ENCODE measurements at places on chromosomes 16 and 17.

- DNase-seq, result no peak
Observed at GRCh38 chr16:71542377-71542776, 16.2 kb downstream of the CHST4 start.

GRCh38 chr17:79545251-79546005, 65.4 kb downstream of the RBFOX3 start:
- DNase-seq, result no peak

GRCh38 chr17:21353326-21354010, 22.7 kb upstream of the KCNJ12 start:
- no peak for DNase-seq

GRCh38 chr17:36761203-36761950, 160.0 kb downstream of the MRM1 start:
- DNase-seq, result no peak

- no peak for DNase-seq
Observed at GRCh38 chr17:37368577-37368976, 7.2 kb upstream of the C17orf78 start.

- DNase-seq, result no peak
Observed at GRCh38 chr17:37174205-37174604, 201.6 kb upstream of the C17orf78 start.

GRCh38 chr17:50514936-50515702, 6.9 kb downstream of the MYCBPAP start:
- DNase-seq, result no peak

- DNase-seq, result no peak
Observed at GRCh38 chr17:57578608-57579225, 166.4 kb downstream of the CCDC182 start.

- DNase-seq, result no peak
Observed at GRCh38 chr16:46649588-46650253, 28.5 kb upstream of the SHCBP1 start.

DNA sequence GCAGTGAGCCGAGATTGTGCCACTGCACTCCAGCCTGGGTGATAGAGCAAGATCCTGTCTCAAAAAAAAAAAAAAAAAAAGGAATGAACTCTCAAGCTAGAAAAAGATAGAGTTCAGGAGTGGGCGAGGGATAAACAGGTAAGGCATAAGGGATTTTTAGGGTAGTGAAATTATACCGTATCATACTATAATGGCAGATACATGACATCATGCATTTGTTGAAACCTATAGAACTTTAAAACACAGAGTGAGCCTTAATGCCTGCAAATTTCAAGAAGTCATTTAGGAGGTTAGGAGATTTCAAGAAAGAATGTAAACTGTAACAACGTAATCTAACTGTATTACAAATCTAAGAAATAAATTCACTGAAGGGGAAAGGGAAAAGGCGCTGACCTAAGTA, 20.4 kb downstream of the SKAP1 start:
- no peak for DNase-seq

All from T1000 (cell line).